Fibroblast of upper back skin (primary cell): ENCODE measurements at places on chromosomes 6 and 20.
A peak's percentile ranks its signal among the peaks of the same experiment; 100 is the strongest.

DNA sequence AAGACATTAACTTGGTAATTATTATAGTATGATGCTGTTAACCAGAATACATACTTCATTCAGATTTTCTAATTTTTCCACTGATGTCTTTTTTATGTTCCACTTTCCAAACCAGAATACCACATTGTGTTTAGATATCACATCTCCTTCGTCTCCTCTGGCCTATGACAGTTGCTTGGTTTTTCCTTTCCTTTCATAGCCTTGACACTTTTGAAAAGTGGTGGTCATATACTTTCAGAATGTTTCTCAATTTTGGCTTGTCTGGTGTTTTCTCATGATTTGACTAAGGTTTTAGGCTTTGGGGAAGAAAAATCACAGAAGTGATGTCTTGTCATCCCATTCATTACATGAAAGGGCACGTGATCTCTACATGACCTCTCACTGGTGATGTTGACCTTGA, 24.3 kb upstream of the RIMS4 start:
- no peak for DNase-seq

- DNase-seq: peak; percentile 87
These were observed 169.1 kb upstream of the CDYL start for GRCh38 chr6:4606821-4607704.

DNA sequence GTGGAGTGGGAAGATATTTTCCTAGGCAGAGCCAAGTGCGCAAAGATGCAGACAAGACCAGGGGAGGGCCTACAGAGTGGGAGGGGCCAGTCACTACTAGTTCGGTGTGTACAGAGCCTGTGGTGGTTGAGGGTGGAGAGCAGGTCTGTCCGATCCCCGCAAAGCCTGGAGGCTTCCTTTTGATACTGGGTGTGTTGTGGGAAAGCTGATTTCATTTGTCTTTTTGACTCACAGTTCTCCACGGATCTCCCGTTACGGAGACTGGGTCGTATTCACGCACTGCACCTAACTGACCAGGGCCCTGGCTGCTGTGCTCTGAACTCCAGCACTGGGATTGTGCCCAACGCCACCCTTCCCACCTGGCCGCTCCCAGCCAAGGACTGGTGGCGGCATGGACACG, 1.4 kb upstream of the TIAM2 start:
- DNase-seq: no peak

GRCh38 chr6:19329078-19329477, 508.1 kb upstream of the ID4 start:
- no peak for DNase-seq

DNA sequence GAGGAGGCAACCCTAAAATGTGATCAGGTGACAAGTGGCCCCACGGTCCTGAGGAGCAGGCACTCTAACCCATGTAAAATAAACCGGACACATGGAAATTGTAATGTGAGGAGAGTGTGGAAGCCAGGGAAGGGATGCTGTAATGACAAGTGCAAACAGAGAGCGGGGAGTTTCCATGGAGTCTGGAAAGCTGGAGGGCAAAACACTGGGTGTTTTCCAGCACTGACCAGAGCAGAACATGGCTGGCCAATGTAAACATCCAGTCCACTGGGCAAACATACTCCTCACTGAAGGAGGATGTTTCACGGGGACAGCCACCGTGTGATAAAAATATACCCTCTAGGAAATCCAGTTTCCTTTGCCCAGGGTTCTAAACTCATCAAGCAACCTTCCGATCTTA, 219.0 kb upstream of the JARID2 start:
- DNase-seq: no peak

GRCh38 chr6:28736121-28736520, 187.7 kb downstream of the TRIM27 start:
- DNase-seq: no peak

DNA sequence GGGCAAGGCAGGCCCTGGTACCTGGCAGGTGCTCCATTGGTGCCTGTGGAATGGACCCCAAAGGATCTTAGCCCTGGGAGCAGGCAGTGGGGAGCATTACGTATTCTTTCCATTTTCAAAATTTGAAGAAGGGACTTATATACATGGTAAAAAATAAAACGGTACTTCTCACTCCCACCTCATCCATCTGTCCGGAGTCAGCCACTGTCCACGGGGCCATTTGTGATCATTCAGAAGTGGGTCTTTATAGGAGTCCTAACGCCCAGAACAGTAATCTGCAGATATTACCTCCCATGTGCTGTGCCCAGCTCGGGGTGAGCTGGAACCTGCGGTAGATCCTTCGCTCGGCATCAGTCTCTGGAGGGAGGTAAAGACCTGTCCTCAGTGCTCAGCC, 110.4 kb downstream of the SYCP2 start:
- no peak for DNase-seq

DNA sequence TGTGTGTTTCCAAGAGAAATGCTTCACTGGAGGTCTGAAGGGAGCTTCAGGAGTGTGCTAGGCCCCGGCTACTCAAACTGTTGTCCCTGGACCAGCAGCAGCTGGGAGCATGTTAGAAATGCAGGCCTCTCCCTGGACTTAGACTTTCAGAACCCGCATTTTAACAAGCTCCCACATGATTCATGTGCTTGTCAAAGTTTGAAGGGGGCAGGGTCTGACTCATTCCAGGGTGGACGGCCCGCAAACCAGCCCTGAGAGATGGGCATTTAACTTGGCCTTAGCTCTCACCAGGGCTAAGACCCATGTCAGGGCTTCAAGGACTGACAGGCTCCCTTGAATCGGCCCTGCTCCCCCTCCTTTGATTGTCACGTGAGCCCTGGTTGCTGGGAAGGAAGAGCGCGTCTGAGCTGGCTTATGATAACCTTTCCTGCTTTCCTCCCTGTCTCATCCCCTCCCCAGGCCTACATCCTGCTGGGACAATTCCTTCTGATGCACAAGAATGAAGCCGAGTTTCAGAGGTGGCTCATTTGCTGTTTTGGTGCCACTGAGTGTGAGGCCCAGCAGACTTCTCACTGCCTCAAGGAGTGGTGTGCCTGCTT, 35.5 kb downstream of the BANF2 start:
- DNase-seq: peak; percentile 67

- DNase-seq: no peak
These were observed 904 bp downstream of the MKKS start for GRCh38 chr20:10433014-10433622.

GRCh38 chr20:43750774-43751166, 24.0 kb upstream of the GTSF1L start:
- DNase-seq: no peak

- DNase-seq: peak; percentile 12
These were observed 118.4 kb upstream of the RUNX2 start for GRCh38 chr6:45209762-45210161.

GRCh38 chr6:133240511-133241085, 559 bp upstream of the EYA4 start:
- DNase-seq: no peak

DNA sequence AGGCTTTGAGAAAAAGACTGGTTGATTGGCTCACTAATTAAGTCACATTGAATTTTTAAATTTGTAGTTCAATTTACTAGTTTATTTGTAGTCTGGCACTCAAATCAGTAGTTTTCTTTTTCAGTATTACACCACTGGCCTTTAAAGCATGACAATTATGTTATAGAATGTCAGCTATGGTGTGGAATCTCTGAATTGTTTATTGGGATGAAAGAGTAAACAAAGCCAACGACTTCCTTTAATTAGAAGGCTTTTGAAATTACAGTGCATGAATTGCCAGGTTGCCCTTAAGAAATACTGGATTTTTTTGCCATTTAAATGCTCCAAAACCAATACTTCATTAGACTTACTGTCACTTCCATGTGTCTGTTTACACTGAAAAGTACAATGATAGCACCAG, 426.9 kb upstream of the RNF217 start:
- DNase-seq: no peak

- DNase-seq: peak; percentile 46
These were observed 196.0 kb downstream of the MAFB start for GRCh38 chr20:40493071-40493470.

- no peak for DNase-seq
These were observed 7.0 kb upstream of the NKAIN4 start for GRCh38 chr20:63261060-63261794.

GRCh38 chr6:52937908-52938307, 28.4 kb upstream of the GSTA3 start:
- DNase-seq: no peak

GRCh38 chr6:73516514-73517489, 4.0 kb downstream of the EEF1A1 start:
- DNase-seq: no peak

DNA sequence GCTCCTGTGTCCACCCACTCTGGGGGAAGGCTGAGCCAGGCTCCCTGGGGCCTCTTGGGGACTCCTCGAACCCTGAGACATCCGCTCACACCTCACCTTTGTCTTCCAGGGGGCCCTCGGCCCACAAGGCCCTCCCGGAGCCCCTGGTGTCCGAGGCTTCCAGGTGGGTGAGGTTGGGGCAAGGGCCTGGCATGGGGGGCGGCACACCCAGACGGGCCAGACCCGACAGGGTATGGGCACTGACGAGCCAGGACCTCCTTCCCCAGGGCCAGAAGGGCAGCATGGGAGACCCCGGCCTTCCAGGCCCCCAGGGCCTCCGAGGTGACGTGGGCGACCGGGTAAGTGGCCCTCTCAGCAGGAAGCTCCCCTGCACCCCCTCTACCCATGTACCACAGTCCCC, 13.4 kb downstream of the COL9A3 start:
- no peak for DNase-seq

DNA sequence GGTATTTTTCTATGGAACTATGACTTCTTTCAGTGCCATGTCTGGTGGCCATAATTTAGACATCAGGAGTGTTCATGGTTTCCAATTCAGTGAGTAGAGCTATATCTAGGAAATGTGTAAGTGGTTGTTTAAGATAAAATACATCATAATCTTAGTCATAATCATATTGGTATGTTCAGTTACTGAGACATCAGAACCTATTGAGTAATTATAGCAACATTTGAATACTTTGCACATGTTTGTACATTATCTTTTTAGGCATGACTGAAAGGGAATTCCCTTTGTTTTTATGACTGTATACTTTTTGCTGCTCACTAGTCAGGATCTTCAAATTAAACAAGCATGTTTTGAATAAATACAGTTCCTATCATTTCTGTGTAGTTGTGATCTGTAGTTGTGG, 64.0 kb downstream of the STXBP5 start:
- DNase-seq: peak; percentile 25

DNA sequence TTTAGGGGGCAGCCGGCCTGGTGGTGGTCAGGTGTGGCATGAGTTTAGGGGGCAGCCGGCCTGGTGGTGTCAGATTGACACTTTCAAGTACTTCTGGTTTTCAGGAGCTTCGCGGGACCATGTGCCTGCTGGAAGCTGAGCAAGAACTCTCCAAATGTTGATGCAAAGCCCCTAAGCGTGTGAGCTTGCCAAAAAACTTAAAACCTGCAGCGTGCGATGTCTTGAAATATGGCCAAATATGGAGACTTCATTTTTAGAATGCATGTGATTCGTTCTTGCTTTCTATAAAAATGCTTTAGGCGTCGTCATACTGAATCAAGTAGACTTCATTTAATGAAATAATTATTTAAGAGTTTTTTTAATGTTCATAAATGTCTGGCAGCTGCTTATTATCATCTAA, 149.4 kb downstream of the SMOC2 start:
- DNase-seq: no peak

DNA sequence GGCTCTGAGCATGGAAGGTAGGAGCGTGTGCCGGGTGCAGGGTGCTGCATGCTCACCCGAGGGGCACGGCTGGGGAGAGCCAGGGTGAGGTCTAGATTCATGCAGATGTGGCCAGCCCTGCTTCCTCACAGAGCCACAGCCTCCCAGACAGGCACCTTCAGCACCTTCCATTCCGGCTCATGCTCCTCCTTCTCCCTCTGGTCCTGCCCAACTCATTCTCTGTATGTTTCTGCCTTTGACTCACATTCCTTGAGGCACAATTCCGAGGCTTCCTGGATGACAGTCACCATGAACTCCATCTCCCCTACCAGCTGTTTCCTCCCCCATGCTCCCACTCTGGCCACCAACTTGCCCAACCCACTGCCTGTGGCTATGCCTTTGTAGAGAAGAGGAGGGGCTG, 35.4 kb downstream of the DACT2 start:
- DNase-seq: no peak

DNA sequence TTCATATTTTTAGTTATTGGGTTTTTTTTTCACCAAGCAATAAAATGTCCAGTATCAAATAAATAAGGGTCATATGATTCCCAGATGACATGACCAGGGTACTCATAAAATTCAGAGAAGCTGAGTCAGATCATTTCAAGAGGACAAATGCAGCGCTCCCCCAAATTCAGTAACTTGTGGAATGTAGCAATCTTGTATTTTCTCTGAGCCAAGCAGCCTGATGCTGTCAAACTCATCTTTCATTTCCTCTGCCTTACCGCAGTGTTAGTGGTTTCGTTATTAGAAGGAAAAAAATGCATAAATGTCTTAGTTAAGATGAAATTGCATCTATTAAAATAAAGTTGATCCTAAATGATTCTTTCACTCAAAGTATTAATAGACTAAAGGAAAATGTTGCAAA, 57.8 kb upstream of the EDN1 start:
- peak; percentile 85 for DNase-seq

- DNase-seq: peak; percentile 41
These were observed 3.7 kb downstream of the GRIK2 start for GRCh38 chr6:101397199-101397598.

GRCh38 chr20:22563062-22563965, 21.1 kb downstream of the FOXA2 start:
- DNase-seq: no peak

- DNase-seq: peak; percentile 9
These were observed 256.6 kb upstream of the EPHA7 start for GRCh38 chr6:93675856-93676417.

DNA sequence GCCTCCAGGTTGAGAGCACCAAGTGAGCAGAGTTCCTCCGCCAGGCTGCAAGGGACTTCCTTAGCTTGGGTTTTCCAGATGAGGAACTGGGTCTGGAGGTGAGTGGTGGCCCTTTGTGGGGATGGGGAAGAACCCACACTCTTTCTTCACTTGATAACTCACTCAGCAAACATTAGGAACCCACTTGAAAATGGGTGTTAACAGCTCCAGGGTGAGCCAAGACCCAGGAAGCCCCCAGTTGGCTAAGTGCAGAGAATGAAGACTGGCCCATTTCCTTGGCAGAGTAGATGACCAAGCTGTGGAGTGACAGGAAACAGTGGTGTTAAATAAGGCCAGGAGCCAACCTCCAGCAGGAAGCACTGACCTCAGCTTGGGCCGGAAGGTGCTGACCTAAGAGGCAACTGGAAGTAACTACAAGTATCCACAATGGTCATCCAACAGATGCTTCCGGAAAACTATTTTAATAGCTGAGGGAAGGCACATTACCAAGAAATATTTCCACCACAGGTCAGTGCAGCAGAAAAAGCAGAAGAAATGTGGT, 22.7 kb downstream of the MRPL14 start:
- no peak for DNase-seq

GRCh38 chr20:16551607-16552006, 21.6 kb downstream of the KIF16B start:
- DNase-seq: no peak

- no peak for DNase-seq
These were observed 220.4 kb downstream of the FARS2 start for GRCh38 chr6:5481750-5482149.

GRCh38 chr20:684676-685319, 9.2 kb upstream of the SCRT2 start:
- DNase-seq: no peak

GRCh38 chr6:52176550-52176949, 9.6 kb upstream of the IL17A start:
- DNase-seq: no peak
